SJCRH30 (cell line): ENCODE measurements at places on chromosomes 7 and 10.

GRCh38 chr7:2525658-2526630, 6.4 kb downstream of the LFNG start:
- no peak for DNase-seq

- no peak for DNase-seq
These were observed 63.0 kb downstream of the VAX1 start for GRCh38 chr10:117075064-117075463.

DNA sequence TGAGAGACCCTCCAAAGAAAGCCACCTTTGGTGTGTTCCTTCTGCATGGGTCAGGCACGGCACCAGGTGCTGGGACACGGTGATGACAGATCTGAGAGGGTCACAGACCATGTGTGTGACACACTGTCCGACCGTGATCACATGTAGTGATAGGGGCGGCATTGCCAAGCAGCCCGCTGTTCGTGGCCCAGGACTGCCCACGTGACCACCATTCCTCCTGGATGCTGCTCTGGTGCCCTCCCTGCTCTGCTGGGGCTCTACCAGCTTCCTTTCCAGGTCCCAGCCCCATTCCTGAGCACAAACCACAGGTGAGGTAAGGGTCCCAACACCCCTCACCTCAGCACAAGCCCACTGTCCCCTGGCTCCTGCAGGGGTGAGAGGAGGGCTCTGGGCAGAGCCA, 10.1 kb upstream of the SLC18A3 start:
- no peak for DNase-seq

GRCh38 chr7:74216361-74216761, 6.6 kb downstream of the LAT2 start:
- DNase-seq = no peak

DNA sequence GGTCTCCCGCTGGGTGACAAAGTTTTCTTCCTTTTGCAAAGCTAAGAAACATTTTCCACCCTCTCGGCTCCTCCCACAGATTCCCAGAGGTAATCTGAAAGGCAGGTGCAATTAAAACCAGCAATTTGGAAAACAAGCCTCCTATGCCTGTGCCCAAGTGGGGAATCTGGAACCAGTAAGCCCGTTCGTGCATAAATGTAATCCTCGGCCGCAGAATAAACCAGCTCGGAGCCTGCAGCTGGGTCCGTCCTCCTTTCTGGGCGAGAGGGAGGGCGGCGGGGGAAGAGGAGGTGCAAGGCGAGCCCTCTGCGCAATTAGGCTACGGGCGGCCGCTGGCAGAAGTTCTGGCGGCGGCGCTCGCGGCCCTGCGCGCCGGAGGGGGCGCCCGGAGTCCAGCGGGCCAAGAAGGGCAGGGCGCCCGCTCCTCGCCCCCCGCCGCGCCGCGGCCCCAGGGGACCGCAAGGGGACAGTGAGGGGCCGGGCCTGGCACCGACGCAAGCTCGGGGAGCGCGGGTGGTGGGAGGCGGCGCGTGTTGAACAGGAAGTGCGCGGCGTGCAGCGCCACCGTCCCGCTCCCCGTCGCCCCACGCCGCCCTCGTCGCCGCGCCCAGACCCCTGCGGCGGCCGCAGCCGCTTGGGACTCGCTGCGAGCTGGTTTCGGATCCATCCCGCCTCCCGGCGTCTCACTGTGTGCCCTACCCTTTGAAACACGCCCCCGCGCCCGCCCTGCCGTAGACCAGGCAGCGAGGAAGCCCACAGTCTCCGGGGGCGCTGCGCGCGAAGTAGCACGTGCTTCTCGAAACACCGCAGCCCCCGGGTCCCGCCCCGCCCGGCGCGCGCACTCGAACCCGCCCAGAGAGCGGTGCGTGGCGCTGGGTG, at the start of gene PRKAG2:
Gene PRKAG2, minus strand, starts transcription at position 217 of the 879 bp plus-strand sequence. CDS start 495 bp downstream, outside the sequence.
- DNase-seq = peak; percentile 78

- DNase-seq = no peak
These were observed 99.8 kb upstream of the GJD4 start for GRCh38 chr10:35505241-35505873.
